GM20000 (cell line): ENCODE measurements at places on chromosomes 5 and 9.
A peak's percentile ranks its signal among the peaks of the same experiment; 100 is the strongest.

GRCh38 chr5:162474239-162474638, 406.7 kb downstream of the GABRG2 start:
- no peak for DNase-seq

GRCh38 chr9:112380102-112380824, at the start of gene HSDL2:
HSDL2 (plus strand) TSS chr9:112380108; CDS start chr9:112380164, 56 bp downstream.
- DNase-seq = peak; percentile 20

GRCh38 chr5:173745123-173745522, 128.7 kb upstream of the BOD1 start:
- no peak for DNase-seq

- no peak for DNase-seq
Measured at GRCh38 chr9:34158362-34158869, 20.4 kb upstream of the UBAP1 start.

GRCh38 chr5:93589829-93590215, 6.8 kb downstream of the NR2F1 start:
- DNase-seq = no peak

GRCh38 chr5:97192580-97193354, 9.7 kb upstream of the RIOK2 start:
- no peak for DNase-seq

DNA sequence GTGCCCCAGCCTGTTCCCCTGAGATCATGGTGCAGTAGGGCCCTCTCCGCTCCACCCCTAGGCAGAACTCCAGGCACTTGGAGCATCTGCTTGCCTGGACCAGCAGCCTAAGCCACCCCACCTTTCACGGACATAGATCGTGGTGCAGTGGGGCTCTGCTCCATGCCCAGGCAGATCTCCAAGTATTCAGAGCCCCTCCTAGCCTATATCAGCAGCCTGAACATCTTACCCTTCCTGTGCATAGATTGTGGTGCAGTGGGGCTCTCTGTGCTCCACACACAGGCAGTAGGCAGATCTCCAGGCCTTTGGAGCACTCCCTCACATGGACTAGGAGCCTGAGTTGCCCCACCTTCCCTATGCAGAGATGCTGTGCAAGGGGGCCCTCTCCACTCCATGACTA, 103.0 kb downstream of the GLIS3 start:
- DNase-seq = no peak

DNA sequence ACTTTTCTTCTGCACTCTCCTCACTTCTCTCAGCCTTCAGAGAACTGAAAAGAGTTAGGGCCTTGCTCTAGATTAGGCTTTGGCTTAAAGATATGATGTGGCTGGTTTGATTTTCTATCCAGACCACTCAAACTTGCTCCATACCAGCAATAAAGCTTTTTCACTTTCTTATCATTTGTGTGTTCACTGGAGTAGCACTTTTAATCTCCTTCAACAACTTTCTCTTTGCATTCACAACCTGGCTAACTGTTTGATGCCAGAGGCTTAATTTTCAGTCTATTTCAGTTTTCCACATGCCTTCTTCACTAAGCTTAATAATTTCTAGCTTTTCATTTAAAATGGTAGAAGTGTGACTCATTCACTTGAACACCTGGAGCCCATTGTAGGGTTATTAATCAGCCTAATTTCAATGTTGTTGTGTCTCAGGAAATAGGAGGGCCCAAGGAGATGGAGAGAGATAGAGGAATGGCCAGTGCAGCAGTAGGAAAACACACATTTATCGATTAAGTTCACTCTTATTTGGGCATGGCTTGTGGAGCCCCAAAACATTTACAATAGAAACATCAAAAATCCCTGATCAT, 5.9 kb downstream of the ATPSCKMT start:
- no peak for DNase-seq

- no peak for DNase-seq
Measured at GRCh38 chr9:126551812-126552211, 61.9 kb upstream of the LMX1B start.

- DNase-seq = no peak
Measured at GRCh38 chr5:140570058-140570457, 5.4 kb downstream of the SLC35A4 start.

DNA sequence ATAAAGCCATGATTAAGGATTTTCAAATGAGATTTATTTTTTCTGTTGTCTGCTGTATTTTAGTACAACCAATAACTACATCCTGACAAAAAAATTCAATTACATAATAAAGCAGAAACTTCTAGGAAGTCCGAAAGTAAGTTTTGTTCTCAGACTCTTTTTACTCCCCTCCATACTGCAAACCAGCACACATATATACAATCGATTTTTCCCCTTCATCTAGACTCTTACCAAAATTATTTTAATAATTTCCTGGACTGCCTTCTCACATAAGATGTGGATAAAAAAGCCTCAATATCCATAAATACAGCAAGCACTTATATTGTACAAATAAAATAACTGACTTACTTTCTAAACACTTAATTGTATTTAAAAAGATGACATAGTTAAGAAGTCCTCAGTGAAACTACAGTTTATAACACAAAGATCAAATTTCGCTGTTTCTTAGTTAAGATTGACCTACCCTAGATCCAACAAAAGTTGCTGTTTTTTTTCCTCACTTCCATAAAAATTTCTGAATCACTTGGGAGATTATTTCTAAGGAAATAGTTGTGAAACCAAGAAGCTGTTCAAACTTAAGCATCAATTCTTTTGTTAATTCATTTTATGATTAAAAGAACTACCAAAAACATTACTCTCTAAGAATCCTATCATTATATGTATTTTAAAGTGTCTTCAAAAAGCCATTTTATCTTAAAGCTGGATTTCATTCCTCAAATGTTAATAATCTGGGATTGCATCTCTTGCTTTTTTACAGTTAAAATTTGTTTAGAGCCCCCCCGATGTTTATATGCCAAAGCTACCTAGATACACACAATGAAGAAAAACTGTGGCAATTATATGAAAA, 74.7 kb upstream of the IFNE start:
- no peak for DNase-seq

GRCh38 chr5:81789033-81789432, 38.1 kb upstream of the SSBP2 start:
- no peak for DNase-seq

DNA sequence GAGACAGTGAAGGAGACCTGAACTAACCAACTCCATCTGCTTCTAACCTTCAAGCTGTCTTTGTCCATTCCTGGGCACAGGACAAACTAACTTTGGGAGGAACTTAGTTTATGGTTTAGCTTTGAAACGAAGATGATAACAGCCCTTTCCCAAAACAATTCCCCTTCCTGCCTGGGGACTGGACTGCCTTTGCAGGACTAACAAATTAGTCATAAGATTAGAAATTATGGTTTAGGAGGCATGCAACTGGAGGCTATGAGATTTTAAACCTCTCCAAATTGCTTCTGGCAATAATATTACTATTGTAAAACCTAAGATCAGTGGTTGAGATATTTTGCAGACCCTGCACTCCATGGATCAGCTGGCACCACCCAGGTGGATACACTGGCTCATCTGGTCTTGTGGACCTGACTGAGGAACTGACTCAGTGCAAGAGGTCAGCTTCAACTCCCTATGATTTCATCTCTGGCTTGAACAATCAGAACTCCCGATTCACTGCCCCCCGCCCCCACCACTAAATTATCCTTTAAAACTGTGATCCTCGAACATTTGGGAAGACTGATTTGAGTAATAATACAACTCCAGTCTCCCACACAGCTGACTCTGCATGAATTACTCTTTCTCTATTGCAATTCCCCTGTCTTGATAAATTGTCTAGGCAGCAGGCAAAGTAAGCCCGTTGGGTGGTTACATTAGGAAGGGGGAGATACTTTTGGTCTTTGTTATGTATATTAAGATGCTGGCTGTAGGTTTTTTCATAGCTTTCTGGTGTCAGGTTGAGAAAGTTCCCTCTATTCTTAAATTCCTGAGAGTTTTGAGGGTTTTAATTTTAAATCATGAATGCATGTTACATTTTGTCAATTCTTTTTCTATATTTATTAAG, 213.3 kb downstream of the TSSK1B start:
- DNase-seq = no peak

DNA sequence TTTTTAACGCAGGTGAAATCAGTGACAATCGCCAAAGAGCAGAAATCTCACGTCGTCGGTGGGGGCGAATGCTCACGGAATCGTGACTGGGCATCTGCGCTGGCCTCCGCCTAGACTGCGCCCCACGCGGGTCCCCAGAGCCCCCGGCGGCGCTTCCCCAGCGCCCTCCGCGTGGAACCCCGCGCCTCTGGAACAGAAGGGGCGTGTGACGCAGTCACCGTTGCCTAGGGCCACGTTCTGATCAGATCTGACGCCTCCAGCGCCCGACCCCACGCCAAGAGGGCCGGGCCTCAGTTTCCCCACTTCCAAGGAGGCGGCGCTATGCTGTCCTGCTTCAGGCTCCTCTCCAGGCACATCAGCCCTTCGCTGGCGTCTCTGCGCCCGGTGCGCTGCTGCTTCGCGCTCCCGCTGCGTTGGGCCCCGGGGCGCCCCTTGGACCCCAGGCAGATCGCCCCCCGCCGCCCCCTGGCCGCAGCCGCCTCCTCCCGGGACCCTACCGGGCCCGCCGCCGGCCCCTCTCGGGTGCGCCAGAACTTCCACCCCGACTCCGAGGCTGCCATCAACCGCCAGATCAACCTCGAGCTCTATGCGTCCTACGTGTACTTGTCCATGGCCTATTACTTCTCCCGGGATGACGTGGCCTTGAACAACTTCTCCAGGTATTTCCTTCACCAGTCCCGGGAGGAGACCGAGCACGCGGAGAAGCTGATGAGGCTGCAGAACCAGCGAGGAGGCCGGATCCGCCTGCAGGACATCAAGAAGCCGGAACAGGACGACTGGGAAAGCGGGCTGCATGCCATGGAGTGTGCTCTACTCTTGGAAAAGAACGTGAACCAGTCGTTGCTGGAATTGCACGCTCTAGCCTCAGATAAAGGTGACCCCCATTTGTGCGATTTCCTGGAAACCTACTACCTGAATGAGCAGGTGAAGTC, at the start of gene FTMT:
Gene FTMT, plus strand, starts transcription at position 240 of the 932 bp plus-strand sequence. Its CDS starts 82 bp downstream, at position 322.
- no peak for DNase-seq

GRCh38 chr5:124920909-124921666, 174.6 kb upstream of the ZNF608 start:
- peak; percentile 49 for DNase-seq

DNA sequence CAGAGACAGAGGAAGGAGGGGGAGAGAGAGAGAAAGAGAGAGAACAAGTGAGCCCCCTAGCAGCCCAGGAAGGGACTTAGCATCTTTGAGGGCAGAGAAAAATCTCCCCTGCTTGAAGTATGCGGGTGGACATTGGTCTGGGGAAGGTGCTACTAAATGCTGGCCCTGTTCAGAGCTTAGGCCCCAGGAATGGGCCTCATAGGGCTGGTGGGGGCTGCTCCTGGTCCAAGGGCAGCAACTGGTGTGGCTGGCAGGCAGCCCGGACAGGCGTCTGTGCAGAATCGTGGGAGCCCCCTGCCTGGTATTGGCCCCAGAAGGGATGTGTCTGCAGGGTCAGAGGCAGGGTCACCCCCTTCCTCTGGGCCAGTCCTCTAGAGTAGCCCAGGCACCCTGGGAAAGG, 47.8 kb upstream of the SUSD3 start:
- no peak for DNase-seq

GRCh38 chr5:141517880-141518617, 29.2 kb downstream of the PCDHGC5 start:
- no peak for DNase-seq

GRCh38 chr5:147369742-147370374, 135.0 kb downstream of the STK32A start:
- DNase-seq = no peak

DNA sequence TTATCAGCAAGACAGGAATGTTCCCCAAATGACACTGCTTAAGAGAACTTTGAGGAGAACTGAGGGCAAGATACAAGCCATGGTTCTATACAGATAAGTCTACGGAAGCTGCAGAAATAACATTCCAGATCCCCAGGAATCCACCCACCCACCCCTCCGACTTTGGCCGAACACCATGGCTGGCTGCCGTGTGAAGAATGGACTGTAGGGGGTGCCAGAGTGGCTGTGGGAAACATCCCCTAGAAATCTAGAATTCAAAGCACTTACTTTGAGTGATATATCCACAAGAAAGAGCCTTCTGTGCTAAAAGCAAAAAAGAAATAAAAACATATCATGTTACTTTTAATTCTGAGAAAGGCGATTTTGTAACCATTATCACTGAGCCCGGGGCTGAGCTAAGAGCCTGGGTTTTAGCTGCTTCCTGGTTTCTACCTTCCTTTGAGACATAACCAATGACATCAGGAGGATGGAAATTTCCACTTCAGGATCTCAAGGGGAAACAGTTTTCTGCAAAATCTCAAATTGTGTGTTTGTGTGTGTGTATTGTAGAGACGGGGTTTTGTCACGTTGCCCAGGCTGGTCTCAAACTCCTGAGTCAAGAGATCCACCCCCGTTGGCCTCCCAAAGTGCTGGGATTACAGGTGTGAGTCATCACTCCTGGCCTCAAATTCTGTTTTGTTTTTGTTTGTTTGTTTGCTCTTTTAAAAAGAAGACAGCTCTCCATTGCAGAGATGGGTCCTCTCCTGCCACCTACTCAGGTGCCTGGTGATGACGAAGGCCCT, 36.4 kb downstream of the GGTA1 start:
- peak; percentile 26 for DNase-seq

DNA sequence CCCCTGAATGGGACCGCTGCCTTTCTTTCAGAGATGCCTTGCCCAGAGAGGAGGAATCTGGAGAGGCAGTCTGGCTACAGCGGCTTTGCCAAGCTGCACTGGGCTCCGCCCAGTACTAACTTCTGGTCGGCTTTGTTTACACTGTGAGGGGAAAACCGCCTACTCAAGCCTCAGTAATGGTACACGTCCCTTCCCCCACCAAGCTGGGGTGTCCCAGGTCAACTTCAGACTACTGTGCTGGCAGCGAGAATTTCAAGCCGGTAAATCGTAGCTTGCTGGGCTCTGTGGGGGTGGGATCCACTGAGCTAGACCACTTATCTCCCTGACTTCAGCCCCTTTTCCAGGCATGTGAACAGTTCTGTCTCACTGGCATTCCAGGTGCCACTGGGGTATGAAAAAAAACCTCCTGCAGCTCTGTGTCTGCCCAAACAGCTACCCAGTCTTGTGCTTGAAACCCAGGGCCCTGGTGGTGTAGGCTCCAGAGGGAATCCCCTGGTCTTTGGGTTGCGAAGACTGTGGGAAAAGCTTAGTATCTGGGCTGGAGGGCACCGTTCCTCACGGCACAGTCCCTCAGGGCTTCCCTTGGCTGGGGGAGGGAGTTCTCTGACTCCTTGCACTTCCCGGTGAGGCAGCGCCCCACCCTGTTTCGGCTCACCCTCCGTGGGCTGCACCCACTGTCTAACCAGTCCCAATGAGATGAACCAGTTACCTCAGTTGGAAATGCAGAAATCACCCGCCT, 171.2 kb downstream of the CWC27 start:
- DNase-seq = no peak

GRCh38 chr9:4235871-4236804, 63.7 kb downstream of the GLIS3 start:
- DNase-seq = peak; percentile 11

- no peak for DNase-seq
Measured at GRCh38 chr5:177410575-177410974, 1.2 kb upstream of the F12 start.

GRCh38 chr9:137986268-137987099, 108.9 kb downstream of the CACNA1B start:
- DNase-seq = no peak

DNA sequence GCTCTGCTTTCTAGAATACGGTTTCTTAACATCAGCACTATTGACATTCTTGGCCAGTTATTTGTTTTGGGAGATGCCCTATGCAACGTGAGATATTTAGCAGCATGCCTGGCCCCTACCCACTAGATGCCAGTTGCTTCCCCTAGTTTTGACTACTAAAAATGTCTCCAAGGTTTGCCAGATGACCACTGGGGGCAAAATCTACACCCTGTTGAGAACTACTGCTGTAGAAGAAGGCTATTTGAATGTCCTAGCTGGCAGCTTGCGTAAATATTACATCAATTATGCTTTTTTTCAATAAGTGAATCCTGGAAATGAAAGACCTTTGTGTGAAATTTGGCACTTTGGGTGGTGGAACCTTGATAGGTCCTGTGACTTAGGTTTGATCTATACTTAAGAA, 5.0 kb downstream of the NCBP1 start:
- DNase-seq = no peak
